GM06990 (cell line): ENCODE measurements at places on chromosomes 5 and 9.

- no peak for DNase-seq
Observed at GRCh38 chr5:139641116-139642080, 6.8 kb upstream of the CXXC5 start.

- no peak for DNase-seq
Observed at GRCh38 chr5:112483704-112484103, 64.6 kb upstream of the EPB41L4A start.

DNA sequence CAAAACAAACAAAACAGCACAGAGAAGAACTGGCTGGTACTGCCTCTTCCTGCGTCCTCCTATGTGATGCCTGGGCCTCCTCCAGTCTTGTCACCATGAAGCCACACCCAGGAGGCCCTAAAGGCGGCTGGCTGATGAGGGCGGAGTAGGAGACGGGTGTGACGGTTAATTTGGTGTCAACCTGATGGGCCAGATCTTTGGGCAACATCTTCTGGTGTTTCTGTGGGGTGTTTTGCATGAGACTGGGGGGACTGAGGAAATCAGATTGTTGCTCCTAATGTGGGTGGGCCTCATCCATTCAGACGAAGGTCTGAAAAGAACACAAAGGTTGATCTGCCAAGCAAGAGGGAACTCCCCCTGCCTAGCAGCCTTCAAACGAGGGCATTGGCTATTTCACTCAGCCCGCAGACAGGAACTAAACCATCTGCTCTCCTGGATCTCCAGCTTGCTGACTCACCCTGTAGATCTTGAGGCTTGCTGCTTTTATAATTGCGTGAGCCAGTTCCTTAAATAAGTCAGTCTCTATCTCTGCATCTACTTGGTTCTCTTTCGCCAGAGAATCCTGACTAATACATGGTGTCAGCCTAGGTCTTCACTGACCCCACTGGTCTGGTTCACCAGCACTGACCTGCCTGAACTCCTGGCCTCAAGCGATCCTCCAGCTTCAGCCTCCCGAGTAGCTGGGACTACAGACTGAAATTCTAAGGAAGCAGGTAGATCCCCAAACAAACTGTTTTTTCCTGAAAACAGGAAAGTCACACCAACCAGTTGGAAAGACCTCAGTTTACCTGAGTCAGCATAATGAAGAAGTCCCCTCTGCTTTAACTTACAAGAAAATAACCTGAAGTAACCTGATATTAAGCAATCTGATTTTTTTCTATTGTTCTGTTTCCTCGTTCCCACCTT is 12.8 kb upstream of the ZFP62 start:
- peak; percentile 56 for DNase-seq

GRCh38 chr9:123686829-123687192 is 243.1 kb downstream of the DENND1A start:
- no peak for DNase-seq

- DNase-seq, result no peak
Observed at GRCh38 chr9:114487607-114488300, 17.5 kb downstream of the WHRN start.
